Left colon (tissue), 2 donors: ENCODE measurements at places on chromosomes 5 and 9. TPM values are rescaled to one million over a fixed set of nuclear protein-coding genes. Genes with fewer than 3 reads are reported as not detected.

The FAT2 gene
- total RNA-seq = not detected

The STK32A gene
- 0.06 TPM for total RNA-seq

The SELENOP gene
- 1,235 TPM for total RNA-seq

The PAIP2 gene
- 47.5 TPM for total RNA-seq

The RGMB gene
- total RNA-seq = 63.9 TPM

The SLC6A7 gene
- 30.4 TPM for total RNA-seq

The F12 gene
- 9.0 TPM for total RNA-seq

The DDX4 gene
- total RNA-seq = not detected

The GFI1B gene
- total RNA-seq = 0.89 TPM

The LCNL1 gene
- total RNA-seq = 0.06 TPM

The SLC36A2 gene
- not detected for total RNA-seq

The ARHGEF28 gene
- total RNA-seq = 9.5 TPM

The PPP2R2B gene
- total RNA-seq = 1.7 TPM

The CSF2 gene
- total RNA-seq = not detected

The ENHO gene
- total RNA-seq = 2.3 TPM

The FBP1 gene
- total RNA-seq = 71.6 TPM

The SCGB3A2 gene
- not detected for total RNA-seq

The SLC36A3 gene
- not detected for total RNA-seq

The PRDM9 gene
- total RNA-seq = not detected

The NDUFS6 gene
- total RNA-seq = 31.8 TPM

The FAM78A gene
- total RNA-seq = 0.85 TPM

The CREB3 gene
- total RNA-seq = 40.6 TPM

The FYB1 gene
- 10.8 TPM for total RNA-seq
